Head of caudate nucleus (tissue), 42 donors: ENCODE measurements at places on chromosomes 6 and 20.

DNA sequence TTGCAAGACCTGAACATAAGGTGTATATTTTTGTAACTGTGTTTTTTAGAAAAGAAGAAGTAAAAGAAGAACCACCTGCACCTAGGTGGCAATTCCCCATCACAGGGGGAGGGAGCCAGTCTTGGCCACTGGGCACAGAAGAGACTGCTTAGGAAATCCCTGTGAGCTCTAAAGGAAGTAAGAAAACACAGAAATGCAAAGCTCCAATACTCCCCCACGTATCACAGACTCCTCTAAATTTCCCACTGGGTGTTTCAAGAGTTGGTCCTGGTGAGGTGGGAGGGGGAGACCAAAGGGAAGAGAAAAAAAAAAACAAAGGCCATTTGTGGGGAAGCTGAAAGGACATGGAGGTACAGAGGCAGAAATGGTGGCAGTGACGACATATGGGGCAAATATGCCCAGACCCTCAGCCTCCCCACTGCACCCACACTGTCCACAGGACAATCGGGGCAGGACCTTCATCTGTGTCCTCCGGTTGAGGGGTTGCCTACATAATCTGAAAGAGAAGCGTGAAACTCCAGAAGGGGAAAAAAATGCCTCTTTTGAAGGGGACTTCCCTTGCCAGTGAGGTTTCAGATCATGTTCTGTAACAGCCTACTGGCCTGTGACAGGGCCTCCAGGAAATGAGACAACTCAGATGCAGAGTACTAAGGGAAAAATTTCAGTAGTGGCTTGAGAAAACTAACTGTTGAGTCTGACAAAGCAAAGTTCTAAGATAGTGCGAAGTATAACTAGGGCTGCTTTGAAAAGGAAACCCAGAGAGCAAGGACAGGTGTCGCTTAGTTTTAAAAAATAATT, 226.2 kb upstream of the MARCKS start:
- DNase-seq = no peak

DNA sequence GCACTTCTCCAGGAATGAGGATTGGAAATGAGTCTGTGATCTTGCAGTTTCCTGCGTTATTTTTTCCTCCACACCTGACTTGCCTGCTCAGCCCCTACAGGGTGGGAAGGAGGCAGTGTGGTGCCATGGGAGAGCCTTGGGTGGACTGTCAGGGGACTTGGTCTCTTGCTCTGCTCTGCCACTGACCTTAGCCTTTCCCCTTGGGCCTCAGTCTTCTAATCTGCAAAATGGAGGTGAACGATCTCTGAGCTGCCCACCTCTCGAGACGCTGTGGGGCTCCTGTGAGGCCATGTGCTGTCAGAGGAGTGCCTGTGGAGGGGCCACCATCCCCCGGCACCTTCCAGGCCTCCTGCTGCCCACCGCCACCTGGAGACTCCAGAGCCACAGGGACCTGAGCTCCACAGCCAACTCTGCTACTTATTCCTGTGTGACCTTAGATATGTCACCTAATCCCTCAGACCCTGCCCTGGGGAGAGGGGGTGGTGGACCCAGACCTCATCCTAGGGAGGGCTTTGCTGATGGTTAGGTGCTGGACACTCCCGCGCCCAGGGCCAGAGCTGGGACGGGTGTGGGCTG, 45.8 kb upstream of the MLN start:
- DNase-seq = no peak

- no peak for DNase-seq
These were observed 128.0 kb downstream of the GMDS start for GRCh38 chr6:2117447-2117846.

GRCh38 chr6:113068570-113068969, 721.4 kb downstream of the RFPL4B start:
- no peak for DNase-seq

- no peak for DNase-seq
These were observed 179.2 kb upstream of the HSF2 start for GRCh38 chr6:122220254-122220653.

DNA sequence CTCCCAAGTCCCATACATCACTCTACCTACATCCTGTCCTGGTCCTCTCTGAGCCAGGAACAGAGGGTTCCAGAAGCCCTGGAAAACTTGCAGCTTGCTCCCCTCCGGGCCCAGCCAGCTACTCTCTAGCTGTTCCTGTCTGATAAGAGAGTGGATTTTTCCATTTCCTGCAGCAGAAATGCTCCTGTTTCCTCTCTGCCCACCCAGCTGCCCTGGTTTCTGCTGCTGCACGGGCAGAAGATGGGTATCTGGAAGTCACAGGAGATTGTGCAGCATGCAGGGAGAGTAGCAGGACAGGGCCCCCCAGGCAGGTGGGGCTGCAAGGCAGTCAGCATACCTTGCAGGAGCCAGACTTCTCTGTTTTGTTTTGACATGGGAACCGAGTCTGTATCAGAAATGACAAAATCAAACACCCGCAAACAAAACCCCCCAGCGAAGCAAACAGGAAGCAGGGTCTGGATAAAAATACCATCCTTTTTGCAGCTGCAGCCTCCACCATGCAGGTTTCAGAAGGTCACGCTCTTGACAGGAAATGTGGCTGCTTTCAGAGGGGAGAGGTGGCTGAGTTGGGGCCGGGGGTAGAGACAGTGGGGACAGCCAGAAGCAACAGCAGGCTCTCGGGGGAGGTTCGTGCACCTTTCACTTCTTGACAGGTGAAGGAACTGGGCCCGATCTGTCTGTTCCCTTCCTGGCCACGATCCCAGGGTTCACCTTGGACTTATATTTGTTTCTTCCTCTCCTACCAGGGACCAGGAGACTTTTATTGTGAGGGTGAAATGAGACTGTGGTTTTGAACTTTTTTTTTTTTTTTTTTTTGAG, 50.8 kb upstream of the FAM83D start:
- no peak for DNase-seq

DNA sequence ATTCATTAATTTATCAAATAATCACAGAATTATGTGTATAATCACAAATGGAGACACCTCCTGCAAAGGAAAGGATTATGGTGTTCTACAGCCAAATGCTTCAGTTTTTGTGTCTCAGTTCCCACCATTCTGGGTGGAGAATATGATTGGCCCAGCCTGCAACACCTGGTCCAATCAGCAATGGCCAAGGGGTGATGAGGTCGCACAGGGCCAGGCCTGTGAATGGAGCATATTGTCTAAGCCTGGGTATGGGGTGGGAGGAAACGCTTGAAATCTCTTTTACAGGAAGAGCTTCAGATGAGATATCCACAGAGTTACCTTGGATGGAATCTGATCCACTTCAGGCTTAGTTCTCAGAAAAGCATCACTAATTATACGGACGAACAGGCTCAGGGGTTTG, 271.6 kb downstream of the DHX35 start:
- DNase-seq = no peak

GRCh38 chr20:49397525-49397924, 84.9 kb downstream of the KCNB1 start:
- no peak for DNase-seq

DNA sequence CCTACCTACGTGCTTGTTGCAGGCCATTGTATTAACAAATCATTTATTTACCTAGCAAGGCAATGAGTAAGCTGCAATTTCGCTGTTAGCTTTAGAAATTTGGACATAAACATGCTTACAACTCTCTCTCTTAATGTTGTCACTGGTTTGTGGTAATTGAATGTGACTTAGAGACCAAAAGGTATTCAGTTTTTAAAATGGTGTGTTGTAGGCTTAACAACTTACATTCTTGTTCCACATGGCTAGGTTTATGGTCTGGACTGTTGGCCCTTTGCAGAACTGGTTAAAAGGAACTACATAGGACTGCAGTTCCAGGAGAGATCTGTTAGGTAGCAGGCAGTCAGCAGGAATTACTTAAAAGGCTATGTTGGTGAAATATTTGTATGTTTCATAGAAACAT, 10.3 kb upstream of the CTAGE9 start:
- DNase-seq = no peak

DNA sequence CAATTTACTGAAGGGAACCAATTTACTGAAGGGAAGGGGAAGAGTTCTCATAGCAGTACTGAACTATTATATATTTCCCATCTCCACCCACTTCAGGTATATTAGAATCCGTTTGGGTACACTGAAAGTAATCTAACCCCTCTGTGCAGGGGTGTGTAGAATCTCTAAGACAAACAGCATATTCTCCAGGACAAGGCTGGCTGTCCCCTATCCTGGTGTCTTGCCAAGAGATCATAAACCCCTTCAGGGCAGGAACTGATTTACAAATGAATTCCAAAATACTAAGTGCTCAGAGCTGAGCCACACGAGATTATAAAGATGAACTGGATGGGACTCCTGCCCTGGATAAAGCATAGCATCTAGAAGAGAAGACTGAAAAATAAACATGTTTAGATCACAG, 9.2 kb downstream of the ASF1A start:
- no peak for DNase-seq

- DNase-seq = no peak
These were observed 664.8 kb upstream of the GJE1 start for GRCh38 chr6:141467881-141468280.

DNA sequence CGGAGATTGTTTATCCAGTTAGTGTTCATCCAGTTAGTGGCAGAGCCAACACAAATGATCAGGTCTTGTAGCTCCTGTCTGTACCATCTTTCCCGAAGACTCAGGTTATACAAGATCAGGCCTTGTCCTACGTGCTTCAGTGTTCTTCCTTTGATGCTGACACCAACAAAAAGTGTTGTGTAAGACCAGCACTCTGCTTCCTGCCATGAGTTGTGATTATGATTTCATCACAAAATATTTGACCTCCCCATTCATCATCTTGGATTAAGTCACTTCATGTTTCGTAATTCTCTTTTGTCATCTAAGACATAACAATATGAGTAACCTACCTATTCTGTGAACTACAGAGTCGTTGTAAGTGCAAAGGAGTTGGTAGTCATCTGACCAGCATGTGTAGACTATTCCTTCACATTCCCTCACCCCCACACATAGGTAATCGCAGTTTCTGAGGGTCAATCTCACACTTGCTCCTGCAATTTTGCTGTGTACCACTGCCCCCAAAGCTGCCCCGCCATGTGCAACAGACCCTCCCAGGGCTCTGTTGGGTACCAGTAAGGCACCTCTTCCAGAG, 135.6 kb upstream of the SLC22A23 start:
- DNase-seq = no peak

- DNase-seq = no peak
These were observed at the start of gene TREML4 for GRCh38 chr6:41228096-41228495. TREML4 (plus strand) TSS chr6:41228349; CDS start chr6:41228428, 79 bp downstream.

GRCh38 chr6:141969201-141969600, 163.5 kb upstream of the GJE1 start:
- no peak for DNase-seq

- DNase-seq = no peak
These were observed 15.0 kb downstream of the ALDH8A1 start for GRCh38 chr6:134934793-134935485.

- DNase-seq = no peak
These were observed 269.0 kb downstream of the COL12A1 start for GRCh38 chr6:74936886-74937285.

DNA sequence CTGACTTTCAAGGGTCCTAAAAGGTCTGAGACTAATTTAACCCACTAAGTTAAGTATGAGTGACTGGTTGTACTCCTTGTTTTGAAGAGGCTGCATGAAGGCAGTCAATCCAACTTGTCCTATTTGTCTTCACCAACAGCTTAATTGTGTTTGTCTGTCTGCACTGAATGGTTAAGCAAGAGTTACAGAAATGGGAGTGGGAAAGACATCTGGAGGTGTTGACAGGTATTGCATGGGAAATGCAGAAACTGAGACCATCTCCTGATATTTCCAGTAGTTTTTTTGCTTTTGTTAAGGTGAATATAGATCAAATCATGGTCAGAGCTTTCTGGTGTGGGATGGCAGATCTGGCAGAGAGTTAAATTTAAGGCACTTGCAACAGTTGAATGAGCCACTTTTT, 6.5 kb downstream of the FUT9 start:
- no peak for DNase-seq

DNA sequence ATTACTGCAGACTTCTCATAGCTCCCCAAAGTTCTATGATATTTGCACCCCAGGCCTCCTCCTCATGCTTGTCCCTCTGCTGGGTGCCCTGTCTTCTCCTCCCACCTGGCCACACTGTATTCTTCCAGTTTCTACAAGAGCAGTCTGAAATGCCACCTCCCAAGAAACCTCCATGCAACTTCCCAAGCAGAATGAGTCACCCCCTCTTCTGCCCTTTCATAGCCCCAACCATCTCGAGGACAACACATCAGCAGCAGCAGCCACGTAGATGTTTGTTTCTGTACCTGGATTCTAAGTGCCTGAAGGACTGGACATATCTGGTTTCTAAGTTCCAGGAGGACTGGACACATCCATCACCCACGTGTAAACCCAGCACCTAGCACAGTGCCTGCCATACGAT, 6.6 kb upstream of the ULBP2 start:
- no peak for DNase-seq

DNA sequence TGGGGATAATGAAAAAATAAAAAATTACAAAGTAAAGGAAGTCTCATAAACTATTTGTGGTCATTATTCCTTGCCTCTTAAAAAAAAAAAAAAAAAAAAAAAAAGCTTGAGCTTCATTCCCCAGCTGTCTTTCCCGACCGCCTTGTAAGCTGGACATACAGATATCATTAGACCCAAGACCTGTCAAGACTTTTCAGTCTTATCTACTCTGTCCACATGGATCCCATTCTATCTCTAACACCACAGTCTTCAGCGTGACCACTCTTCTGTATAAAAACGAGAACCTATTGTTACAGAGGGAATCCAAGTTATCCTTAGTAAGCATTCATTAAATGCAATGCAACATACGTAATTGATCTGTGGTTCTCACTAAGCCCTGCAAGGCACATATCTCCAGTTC, 423.5 kb downstream of the MEI4 start:
- DNase-seq = no peak

DNA sequence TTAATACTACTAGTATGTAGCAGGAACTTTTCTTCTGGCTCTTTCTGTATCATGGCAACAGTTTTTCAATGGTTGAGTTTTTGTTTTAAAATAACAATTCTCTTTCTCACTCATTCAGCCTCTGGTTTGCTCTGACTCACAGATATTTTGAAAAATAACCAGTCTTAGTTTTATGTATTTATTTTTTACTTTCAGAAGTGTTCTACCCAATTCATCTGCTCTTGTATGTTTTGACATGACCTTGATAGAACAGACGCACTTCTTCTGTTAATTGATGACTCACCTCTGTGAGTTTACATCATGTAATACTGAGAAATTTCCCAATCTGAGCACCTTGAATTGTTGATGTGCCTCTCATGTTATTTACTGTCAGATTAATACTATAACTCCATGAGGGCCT, 178.9 kb downstream of the SASH1 start:
- DNase-seq = no peak

DNA sequence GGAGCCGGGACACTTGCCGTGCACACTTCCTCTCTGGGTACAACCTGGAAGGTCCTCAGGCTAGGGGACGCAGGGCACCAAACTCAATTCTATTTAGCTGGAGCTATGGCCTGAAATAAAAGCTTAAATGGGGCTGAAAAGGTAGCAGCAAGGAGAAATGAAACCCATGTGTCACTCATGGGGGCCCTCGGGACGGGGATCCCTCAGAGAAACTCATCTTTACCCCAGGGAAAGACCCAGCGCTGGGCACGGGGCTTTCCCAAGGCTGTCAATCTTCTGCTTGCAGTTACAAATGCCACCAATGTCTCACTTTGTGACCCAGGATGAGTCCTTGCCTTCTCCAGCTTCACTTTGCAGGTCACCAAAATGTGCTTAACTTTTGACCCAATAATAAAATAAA, 16.5 kb downstream of the SNAI1 start:
- DNase-seq = no peak
